ENCODE measurements at places on chromosomes 3 and 15.

GRCh38 chr15:96130734-96131133 is 199.8 kb upstream of the NR2F2 start:
- no peak for DNase-seq

DNA sequence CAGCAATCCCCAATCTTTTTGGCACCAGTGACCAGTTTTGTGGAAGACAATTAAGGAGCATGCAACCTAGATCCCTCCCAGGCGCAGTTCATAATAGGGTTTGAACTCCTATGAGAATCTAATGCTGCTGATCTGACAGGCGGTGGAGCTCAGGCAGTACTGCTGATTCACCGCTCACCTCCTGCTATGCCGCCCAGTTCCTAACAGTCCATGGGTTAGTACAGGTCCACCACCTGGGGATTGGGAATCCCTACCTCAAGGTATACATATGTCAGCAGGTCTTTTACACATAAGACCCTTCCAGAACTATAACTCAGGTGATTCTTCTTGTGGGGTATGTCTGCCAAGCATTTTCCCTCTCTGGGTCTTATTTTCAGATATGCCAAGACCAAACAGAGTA is 182.2 kb downstream of the OSBPL10 start:
- DNase-seq: no peak

DNA sequence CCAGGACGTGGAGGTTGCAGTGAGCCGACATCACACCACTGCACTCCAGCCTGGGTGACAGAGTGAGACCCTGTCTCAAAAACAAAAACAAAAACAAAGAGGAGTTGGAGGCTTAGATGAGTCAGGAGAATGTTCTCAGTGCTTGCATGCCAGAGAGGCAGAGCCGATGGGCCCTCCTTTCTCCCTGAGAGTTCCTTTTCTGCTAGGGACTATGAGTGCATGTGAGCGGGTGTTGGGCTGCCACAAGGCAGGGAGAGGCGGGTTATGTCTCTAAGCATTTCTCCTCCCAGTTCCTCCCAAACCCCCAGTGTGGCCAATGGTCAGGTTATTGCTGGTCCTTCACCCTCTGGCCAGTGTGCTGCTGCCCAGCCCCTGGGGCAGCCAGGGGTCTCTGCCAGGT is 45.1 kb downstream of the RTP1 start:
- no peak for DNase-seq

GRCh38 chr15:95742836-95743235 is 587.7 kb upstream of the NR2F2 start:
- DNase-seq: no peak

DNA sequence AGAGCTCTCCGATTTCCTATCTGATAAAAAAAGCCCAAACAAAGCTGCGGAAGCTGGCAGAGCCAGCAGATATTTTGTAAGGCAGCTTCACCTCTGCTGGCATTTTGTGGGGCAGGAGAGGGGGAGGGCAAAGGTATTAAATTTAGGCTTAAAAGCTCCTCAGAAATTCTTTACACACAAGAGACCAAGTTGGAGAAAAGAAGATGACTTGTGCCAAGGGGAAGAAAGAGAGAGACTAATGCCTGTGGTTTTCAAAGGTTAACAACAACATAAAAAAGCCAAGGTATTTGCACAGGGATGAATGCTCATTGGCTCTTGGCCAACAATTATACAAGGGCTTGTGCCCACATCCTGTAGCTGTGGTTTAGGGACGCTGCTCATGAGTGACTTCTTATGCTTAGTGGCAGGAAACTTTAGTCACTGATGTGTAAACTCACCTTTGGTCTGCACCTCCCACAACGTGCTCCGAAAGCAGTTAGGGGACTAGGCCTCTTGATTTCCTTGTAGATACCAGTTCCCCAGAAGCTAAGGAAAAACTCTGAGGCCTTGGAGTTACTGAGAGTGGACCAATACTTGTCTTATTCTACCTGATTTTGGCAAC is 152.9 kb downstream of the TPRG1 start:
- DNase-seq: peak; percentile 88

DNA sequence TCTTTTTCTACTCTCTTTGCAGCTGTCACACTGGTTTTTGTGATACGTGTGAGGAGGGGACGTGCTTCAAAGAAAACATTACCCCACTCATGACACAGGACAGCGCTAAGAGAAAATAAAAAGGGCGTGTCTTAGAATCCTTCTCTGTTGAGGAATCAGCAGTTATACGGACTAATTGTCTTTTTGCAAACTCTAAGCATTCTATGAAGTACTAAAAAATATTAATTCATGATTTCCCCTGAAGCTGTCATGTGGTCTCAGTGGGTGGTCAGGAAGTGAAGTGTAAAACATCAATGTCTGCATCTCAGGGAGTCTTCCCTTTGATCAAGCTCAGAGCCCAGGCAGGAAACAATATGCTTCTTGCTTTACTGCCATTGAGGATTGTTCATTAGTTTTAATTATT is 117.5 kb upstream of the CRBN start:
- peak; percentile 1 for DNase-seq

- DNase-seq: no peak
Observed at GRCh38 chr3:197835509-197835908, 44.5 kb downstream of the LRCH3 start.

DNA sequence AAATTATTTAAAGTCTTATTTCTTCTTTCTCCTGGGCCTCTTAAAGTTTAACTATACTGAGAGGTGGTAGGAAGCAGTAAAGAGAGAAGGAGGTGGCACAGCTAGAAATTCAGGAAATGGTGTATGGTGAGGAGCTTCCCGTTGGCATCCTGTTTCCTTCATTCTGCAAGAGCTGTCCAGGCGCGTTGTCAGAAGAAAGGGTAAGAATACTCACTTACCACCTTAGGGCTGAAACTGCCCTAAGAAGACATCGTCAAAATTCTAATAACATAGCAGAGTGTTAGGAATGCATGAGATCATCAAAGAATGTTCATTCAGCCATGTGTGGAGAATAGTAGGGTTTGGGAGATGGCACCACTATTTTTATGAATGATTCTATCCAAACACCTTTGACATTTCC is 699.6 kb downstream of the MCTP2 start:
- DNase-seq: no peak

- DNase-seq: no peak
Observed at GRCh38 chr3:140686948-140687347, 9.1 kb downstream of the TRIM42 start.

- DNase-seq: peak; percentile 51
Observed at GRCh38 chr3:190424478-190425439, 24.9 kb downstream of the TMEM207 start.

DNA sequence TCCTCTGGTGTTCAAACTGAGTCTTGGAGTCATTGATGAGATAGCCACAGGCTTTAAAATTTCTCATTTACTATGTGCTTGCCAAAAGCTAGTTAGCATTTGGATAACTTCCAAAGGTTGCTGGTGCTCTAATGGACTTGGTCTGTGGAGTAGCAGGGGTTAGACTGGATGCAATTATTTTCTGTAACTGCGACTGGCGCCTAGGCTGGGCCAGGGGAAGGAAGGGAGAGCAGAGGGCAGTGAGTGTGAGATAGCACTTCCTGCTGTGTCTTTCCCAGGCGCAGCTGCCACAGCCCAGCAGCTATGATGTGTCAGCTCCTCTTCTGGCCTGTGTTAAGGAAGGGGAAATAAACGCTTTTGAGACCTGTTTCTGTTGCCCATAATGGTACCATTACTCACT is 98.6 kb downstream of the MYRIP start:
- no peak for DNase-seq

GRCh38 chr15:73955326-73955725 is 29.1 kb downstream of the LOXL1 start:
- DNase-seq: no peak

- DNase-seq: no peak
Observed at GRCh38 chr3:131503320-131503635, 507 bp upstream of the MRPL3 start.

DNA sequence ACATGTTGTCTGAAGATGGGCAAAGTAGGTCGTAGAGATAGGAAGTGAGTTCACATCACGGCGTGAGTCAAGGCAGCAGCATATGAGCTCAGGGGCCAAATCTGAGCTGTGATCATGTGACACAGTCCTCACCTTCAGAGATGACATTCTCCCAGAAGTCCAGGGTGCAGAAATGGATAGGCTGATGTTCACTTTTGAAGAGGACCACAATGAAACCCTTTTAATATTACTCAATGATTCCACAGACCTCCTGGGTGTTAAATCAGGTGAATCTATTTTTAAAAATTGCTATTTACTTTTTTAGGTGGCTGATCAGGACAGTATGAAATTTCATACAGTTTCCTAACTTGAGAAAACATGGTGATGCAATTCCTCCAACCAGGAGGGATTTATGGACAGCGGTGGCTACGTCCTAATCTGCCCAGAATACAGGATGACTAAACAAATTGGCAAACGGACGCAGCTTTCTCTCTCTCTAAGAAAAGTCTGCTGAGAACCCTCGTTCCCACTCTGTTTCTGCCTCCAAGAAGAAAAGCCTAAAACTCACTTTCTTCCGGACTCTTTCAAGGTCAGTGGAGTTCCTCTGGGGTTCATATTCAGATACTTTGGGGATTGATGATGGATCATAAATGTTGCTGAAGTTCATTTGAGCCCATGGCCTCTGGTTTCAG is 34.4 kb downstream of the B3GNT5 start:
- no peak for DNase-seq

DNA sequence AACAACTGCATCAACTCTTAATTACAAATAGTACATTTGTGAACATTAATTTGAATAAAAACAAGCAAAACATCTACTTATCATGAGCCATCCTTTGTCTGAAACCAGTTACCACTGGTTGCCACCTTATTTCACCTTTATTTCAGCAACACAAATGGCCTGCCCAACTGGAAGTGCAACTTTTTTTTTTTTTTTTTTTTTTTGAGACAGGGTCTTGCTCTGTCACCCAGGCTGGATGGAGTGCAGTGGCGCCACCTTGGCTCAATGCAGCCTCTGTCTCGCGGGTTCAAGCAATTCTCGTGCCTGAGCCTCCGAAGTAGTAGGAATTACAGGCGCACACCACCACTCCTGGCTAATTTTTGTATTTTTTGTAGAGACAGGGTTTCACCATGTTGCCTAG is 13.1 kb downstream of the WDR82 start:
- no peak for DNase-seq

DNA sequence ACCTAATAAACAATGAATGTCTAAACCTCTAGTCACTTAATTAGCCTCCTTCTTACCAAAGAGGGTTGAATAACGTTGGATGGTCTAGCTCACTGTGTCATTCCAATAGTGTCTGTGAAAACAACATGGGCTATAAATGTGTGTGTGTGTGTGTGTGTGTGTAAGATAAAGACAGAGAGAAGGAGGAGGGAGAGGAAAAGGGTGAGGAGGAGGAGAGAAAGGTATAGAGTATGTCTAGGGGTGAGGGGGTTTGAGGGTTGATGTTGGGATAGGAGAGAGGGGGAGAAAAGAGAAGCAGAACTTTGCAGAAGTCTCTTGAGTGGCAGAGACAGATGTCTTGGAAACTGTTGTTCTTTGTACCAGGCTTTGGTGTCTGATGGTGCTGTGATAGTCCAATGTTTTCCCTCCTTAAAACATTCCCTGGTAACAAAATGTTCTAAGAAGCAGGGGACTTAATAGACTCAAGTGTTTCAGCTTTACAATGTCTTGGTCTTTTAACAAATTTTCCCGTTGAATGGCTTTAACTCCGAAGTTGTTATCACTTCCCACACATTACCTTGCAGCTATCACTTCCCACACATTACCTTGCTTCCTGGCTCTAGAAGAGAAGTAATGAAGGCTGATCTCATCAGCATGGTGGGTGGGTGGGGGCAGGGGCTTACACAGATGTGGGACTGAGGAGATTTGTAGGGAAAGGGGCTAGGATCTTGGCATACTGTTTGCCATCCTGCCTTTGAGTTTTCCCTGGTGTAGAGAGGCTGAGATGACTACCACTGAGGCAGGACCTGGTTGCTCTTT is 57.8 kb upstream of the ETV5 start:
- DNase-seq: no peak

DNA sequence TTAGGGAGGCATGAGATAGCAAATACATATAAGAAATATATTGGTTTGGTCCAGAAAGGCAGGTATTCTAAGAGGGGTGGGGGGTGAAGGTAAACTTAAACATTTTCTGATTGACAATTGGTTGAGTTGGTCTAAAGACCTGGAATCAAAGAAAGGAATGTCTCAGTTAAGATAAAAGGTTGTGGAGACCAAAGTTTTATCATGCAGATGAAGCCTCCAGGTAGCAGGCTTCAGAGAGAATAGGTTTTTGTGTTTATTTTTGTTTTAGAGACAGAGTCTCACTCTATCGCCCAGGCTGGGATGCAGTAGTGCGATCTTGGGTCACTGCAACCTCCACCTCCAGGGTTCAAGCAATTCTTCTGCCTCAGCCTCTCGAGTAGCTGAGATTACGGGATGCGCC is 80.5 kb downstream of the NPAP1 start:
- no peak for DNase-seq

GRCh38 chr3:139534455-139534812 is 5.1 kb downstream of the RBP1 start:
- DNase-seq: no peak

GRCh38 chr3:193908181-193908744 is 227.7 kb upstream of the HES1 start:
- DNase-seq: no peak

DNA sequence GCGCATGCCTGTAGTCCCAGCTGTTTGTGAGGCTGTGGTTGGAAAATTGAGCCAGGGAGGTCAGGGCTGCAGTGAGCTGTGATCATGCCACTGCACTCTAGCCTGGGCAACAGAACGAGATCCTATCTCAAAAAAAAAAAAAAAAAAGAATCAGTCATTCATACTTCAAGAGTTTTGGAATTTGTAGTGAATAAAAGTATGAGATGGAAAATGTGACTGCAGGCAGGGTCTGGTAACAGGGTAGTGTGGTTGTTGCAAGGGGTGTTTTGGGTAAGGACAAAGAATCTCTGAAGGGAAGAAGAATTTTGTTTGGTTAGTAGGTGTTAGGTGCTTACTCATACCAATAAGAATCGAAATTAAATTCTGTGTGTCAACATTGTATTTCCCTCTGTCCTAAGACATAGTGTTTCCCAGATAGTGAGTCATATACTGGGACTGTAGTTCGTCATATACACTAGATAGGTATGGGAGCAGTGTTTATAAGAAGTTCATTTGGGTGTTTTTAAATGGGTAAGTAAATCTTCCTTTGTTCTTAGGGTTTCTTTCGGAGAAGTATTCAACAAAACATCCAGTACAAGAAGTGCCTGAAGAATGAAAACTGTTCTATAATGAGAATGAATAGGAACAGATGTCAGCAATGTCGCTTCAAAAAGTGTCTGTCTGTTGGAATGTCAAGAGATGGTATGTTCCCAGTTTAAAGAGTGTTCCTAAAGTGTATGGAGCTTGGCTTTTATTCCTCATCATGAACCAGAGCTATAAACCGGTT is 14.2 kb downstream of the NR1D2 start:
- DNase-seq: no peak

- DNase-seq: no peak
Observed at GRCh38 chr3:110579840-110580550, 491.6 kb upstream of the NECTIN3 start.

GRCh38 chr15:67836955-67837354 is 2.9 kb downstream of the RNU6-1 start:
- no peak for DNase-seq

DNA sequence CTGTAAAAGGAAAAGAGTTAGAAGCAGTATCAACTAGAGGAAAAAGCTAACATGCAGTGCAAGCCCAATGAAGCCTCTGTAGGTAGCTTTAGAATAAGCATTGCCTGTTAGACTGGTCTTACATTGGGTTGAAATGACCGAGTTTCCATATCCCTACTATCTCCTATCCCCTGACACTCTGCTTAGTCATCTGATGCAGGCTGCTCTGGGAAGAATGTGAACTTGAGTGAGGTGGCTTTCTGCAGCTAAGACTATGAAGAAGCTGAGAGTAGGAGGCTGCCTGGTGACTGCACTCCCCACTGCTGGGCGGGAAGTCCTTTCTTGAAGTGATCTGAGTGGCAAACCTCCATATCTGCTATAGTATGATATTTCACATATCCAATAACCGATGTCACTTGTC is 64.7 kb downstream of the OXSM start:
- DNase-seq: no peak
